GM13976 (cell line): ENCODE measurements at places on chromosomes 13 and 19.

DNA sequence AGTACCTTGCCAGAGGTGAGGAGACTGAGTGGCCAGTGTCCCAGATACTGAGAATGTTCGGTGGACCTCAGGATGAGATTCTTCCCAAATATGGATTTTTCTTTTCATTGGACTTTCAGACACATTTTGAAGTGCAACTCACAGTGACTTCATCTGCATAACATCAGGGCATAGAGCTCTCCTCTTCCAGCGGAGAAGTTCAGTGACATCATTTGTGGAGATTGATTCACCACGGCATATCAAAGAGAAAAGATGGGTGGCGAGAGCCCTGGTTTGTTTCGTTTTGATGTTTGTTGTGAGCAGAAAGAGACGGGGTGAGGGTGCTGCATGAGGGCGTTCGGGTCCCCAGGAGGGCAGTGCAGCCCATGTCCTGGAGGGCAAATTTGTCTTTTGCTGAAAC, 120.1 kb upstream of the GPR12 start:
- DNase-seq = no peak

DNA sequence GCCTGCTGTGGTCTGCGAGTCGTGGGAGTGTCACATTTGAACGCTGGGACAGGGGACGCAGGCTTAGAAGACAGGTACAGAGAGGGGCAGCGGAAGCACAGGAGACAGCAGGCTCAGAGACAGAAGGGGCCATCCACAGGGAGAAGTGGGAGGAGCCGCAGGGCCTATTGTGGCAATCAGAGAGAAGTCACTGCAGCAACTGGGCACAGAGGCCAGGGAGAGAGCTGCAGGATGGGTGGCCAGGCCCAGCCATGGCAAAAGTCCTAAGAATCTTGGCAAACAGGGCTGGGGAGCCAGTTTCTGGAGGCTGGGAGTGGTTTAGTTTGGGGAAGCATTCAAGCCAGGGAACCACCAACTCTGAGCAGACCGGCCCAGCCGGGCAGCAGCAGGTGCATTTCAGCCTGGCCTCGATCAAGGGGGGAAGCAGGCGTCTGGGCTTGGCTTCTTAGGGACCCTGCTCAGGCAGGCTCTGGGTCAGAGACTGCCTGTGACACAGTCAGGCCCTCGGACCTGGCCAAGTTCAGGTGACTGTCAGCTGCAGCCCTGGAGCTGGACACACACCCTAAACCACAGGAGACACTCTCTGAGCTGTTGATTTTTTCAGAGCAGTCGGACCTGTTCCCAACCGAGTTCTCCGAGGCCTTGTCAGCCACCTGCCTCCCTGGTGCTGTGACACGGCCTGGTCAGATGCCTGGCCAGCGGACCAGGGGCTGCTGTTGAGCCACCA, 11.8 kb downstream of the SH3GL1 start:
- no peak for DNase-seq

DNA sequence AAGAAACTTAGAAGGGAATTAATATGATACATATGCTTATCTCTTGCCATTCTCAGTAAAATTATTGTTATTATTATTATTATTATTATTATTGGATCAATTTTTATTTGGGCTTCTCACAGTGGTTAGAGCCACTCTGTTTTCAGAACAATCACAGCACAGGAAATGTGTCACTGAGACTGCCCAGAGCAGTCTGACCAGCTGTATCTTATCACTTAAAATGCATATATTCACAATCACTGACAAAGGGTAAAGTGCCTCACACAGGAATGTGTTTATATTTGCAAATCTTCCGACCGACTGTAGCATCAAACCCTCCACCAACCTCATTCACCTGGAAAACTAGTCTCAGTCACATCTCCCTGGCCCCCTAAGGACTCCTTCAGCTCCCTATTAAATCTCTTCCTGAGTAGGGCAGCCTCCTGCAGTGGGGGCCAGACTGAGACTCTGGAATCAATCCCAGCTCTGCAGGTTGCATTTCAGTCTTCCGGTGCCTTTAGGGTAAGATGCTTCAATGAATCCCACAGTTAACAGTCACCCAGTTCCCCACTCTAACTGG, 738.3 kb upstream of the SLITRK5 start:
- no peak for DNase-seq

GRCh38 chr13:74675182-74675581, 541.0 kb upstream of the KLF12 start:
- DNase-seq = no peak

GRCh38 chr19:38596057-38596981, 21.4 kb downstream of the MAP4K1 start:
- no peak for DNase-seq

GRCh38 chr13:33265133-33265532, 20.4 kb downstream of the STARD13 start:
- no peak for DNase-seq

DNA sequence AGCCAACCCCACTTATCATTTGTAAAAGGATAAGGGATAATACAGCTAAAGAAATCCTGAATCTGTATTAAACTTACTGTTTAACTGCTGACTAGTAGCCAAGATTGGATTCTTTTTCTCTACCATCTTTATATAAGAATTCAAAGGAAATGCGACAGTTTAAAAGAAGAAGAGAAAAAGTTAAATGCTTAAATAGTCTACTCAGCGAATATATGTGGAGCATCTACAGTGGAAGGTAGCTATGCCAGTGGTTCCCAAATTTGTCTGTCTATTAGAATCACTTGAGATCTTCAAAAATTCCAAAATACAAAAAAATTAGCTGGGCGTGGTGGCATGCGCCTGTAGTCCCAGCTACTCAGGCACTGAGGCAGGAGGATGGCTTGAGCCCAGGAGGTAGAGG, 60.8 kb upstream of the KLF5 start:
- no peak for DNase-seq

DNA sequence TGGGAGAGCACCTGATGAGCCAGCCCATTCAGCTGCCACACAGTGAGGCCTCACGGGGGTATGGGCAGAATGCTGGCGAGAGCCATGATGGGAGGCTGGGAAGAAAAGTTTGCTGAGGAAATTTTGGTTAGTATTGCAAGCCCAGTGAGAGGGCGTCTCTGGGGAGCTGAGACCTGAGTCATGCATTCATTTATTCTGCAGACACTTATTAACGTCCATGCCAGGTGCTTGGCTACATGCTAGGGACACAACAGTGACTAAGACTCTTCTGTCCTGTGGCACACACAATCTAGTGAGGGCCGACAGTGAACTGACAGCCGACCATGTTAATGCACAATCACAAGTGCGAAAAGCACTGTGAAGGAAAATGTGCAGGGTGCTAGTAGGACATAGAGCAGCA, 27.2 kb downstream of the WDR62 start:
- DNase-seq = no peak

DNA sequence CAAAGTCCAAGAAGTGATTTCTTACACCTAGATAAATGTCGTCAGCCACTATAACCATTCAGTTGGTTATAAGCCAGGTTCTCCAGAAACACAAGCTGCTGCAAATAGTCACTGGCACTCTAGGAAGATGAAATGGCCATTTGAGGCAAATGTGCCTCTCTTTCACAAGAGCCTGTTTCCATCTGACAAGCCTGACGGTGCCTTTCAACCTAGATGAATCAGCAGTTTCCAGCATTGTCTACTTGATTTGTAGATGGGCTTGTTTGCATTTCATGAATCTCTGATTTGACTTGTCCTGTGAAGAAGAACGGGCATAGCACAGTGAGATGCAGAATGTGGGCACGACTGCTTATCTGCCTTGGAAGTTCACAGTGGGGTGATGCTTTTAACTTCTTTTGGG, 327.2 kb downstream of the LMO7 start:
- DNase-seq = no peak

DNA sequence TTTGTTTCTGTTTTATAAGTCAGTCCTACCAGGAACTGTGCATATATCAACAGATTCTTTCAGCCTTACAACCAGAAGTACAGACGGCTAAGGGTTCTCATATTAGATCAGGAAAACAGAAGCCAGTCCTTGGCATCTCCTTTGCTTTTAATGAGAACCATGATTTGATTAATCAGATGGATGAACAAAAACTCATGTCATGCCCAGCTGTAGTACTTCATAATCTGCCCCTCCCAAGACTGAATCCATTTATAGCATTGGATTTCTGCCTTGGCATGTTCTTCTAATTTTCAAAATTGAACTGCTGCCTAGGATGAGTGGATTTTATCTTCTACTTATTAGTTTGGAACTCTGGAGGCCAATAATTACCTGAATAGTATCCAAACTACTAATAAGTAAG, 617.2 kb downstream of the SLITRK5 start:
- no peak for DNase-seq

DNA sequence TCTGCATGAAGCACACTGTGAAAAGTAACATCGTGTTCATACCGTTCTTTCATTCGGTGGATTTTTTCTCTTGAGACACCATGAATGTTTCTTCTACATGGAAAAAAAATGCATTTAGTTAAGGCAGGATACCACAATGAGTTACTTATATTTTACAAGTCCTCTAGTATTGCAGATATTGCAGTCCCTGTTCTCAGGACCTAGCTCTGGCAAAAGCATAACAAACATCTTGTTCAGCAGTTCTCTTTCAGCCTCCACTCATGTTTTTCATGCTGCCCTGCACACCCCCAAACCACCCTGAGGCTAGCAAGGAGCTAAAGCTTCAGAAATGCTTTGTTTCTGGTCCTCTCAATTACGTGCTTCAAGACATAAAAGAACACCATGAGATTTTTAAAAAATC, 24.8 kb downstream of the N4BP2L1 start:
- no peak for DNase-seq

GRCh38 chr19:16548956-16549355, 6.7 kb upstream of the CHERP start:
- no peak for DNase-seq

DNA sequence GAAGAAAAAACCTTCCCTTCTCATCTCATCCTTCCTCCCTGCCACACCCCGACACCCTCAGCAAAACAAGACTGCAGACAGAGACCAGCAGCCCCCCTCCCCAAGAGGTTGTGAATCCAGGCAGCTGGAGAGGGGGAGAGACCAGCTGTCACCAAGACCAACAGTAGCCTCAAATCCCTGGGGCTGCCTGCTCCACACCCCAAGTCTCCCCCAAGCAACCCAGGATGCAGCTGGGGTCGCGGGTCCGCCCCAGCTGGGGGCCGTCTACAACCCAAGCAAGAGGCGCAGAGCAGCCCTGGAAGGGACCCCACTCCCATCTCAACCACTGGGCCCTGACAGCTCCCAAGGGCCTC, 7.1 kb downstream of the KLF16 start:
- no peak for DNase-seq

GRCh38 chr19:40960062-40960685, 30.9 kb upstream of the CYP2B6 start:
- DNase-seq = no peak

DNA sequence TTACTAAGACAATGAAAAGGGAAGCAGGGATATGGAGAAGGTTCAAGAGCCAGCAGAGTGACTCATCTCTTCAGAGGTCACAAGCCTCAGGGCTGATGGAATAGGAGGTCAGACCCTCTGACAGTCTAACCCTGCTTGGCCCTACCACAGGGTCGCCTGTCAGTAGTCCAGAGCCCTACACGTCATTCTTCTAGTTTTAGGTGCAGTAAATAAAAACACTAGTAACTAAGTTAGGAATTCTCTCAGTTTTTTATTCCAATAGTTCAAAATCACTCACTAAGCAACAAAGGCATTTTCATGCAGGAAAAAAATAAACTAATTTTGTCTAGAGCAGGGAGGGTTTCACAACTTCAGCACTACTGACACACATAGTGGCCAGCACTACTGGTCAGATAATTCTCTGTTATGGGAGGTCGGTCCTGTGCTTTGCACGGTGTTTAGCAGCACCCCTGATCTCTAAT, 27.2 kb downstream of the FOXO1 start:
- DNase-seq = no peak
